ENCODE measurements at places on chromosomes 4 and X. TPM values are rescaled to one million over a fixed set of nuclear protein-coding genes. Genes with fewer than 3 reads are reported as not detected.

DNA sequence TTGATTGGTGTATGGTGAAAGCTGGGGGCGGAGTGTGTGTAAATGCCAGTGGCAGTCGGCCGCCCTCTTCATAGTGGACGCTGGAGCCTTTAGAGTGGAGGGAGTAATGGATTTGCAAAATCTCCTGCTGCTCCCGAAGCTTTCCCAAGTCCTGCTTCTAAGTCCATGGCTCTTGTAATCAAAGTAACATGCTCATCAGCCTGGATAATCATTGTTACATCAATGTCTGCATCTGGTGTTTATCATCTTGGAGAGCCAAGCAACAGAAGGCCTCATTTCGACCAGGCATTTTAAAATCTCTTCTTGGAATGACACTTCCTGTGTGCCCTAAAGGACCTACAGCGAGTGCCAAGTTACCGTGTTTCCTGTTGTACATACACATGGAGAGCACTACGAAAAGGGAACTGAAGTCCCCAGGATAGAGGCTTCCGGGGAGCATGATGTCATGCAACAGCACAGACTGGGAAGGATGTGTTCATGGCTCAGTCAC lies 32.2 kb downstream of the UNC5C start:
- no peak overlapping the region for H3K4me3 ChIP-seq
- no peak overlapping the region for H3K27ac ChIP-seq
- no peaks in the 10 kb centered on the region for H3K27me3 ChIP-seq

DNA sequence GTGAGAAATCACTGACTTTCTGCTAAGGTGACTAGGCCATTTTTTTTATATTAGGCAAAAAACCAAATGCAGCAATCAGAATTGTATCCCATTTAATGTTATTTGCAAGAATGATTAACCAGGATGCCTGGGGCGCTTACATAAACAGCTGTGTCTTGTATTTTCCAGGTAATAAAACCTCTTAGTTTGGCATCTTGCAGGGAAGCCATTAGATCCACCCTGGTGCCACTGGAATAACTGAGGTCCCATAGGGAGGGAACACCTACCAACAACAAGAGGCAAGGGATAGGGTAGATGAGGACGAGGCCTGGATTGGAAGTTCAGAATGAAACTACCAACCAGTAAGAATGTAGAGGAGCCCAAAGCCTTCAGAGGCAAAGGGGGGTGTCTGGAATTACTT lies 288.3 kb downstream of the ARHGAP24 start:
- no peak for DNase-seq
- no peaks in the 10 kb centered on the region for H3K4me1 ChIP-seq
- no peak overlapping the region for H3K27ac ChIP-seq
- H3K27me3 ChIP-seq, result no peaks in the 10 kb centered on the region

- no peak for DNase-seq
- no peaks in the 10 kb centered on the region for H3K4me1 ChIP-seq
- no peak overlapping the region for H3K27ac ChIP-seq
- H3K27me3 ChIP-seq, result no peaks in the 10 kb centered on the region
- H3K36me3 ChIP-seq, result no peaks in the 10 kb centered on the region
Measured at GRCh38 chr4:69877453-69877852, 17.5 kb upstream of the SULT1E1 start.

DNA sequence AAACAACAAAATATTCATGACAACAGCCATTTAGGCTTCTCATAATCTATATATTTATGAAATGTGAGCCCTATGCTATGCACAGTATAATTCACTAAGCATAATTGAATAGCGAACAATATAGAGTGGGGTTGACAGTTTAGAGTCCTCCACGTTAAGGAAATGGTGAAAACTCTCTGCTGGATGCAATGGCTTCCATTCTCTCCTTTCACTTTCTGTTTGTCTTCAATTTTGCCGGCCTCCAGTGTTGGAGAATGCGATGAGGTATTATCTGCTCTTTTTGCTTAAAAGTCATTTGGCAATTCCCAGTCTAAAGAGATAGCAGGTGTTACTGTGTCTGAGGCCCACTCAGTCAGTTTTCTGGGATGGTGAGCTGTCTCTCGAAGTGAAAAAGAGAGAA lies 52.1 kb downstream of the NPY5R start:
- no peak overlapping the region for H3K4me3 ChIP-seq
- H3K27ac ChIP-seq, result no peak overlapping the region
- no peak for DNase-seq
- H3K36me3 ChIP-seq, result no peaks in the 10 kb centered on the region

DNA sequence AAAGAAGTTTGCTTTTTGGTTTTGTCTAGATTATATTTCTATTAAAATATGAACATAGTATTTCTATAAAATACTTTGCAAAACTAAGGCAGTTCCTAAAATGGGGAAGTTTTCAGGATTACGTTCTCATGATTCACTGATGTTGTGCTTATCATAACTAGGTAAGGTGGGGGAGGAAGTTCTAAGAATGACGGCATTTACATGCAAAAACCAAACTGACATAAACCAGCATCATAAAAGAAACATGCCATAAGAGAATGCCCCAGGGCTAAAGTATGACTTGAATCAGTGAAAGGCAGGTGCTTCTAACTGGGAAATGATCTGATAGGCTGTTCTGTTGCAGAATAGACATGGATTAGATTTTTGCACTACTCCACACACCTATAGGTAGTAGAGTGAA lies 204.7 kb upstream of the JADE1 start:
- no peaks in the 10 kb centered on the region for H3K27me3 ChIP-seq
- no peak overlapping the region for H3K27ac ChIP-seq
- no peaks in the 10 kb centered on the region for H3K4me1 ChIP-seq

GRCh38 chr4:57924951-57925350 lies 814.8 kb upstream of the IGFBP7 start:
- H3K4me1 ChIP-seq, result no peaks in the 10 kb centered on the region
- H3K27me3 ChIP-seq, result no peaks in the 10 kb centered on the region
- no peak overlapping the region for H3K27ac ChIP-seq

GRCh38 chrX:24341795-24342194 lies 18.6 kb upstream of the SUPT20HL1 start:
- H3K27ac ChIP-seq, result no peak overlapping the region
- H3K36me3 ChIP-seq, result no peaks in the 10 kb centered on the region
- no peak for DNase-seq
- no peak overlapping the region for H3K4me3 ChIP-seq

The GPR82 gene
- 0.13 TPM for total RNA-seq

GRCh38 chrX:14896273-14896672 lies 23.1 kb downstream of the MOSPD2 start:
- H3K4me1 ChIP-seq, result no peaks in the 10 kb centered on the region
- no peaks in the 10 kb centered on the region for H3K27me3 ChIP-seq
- DNase-seq, result no peak
- no peaks in the 10 kb centered on the region for H3K36me3 ChIP-seq
- H3K27ac ChIP-seq, result no peak overlapping the region

DNA sequence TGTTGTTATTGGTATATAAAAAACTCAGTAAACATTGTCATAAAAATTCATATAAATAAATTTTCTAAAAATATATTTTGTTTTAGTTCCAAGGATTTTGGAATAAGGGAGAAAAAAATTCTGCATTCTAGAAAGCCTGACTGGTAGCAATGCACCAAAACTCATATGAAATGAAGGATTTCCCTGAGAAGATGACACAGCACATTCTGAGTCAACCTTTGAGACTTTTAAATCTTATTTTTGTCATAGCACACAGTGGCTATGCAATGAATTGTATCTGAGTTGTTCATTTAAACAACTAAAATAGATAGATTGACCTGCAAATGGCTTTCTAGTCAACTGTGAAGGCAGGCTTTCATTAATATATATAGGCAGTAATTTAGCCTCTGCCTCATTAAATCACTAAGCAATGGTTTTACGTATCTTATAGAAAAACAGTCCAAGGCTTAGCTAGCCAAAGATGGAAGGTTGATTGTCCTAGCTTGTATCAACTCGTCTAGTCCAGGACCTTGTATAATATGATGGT lies 239.1 kb upstream of the NEIL3 start:
- no peak for DNase-seq
- H3K4me3 ChIP-seq, result no peak overlapping the region
- no peaks in the 10 kb centered on the region for H3K36me3 ChIP-seq
- H3K27me3 ChIP-seq, result no peaks in the 10 kb centered on the region
- no peak overlapping the region for H3K27ac ChIP-seq

DNA sequence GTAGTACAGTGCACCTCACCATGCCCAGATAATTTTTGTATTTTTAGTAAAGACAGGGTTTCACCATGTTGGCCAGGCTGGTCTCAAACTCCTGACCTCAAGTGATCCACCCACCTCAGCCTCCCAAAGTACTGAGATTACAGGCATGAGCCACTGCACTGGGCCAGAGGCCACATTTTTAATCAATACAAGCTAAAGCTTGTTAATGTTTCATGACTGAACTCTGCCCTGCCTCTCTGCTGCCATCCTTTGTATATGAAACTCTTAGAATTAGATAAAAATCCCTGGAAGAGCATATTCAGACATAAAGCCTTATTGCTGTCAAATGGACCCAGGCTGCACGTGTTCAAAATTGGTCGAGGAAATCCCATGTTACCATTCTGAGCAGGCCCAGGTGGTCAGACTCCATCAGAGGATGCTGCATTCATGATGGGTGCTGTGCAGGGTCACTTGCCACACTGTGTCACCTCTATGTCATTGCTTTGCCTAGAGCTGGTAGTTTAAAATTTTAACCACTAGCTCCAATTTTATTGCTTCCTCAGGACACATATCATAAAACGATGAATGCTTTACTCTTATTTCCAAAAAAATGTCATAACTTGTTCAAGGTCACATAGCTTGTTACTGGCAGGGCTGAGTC lies 45.2 kb downstream of the LNX1 start:
- no peaks in the 10 kb centered on the region for H3K36me3 ChIP-seq
- H3K27ac ChIP-seq, result no peak overlapping the region
- no peaks in the 10 kb centered on the region for H3K27me3 ChIP-seq
- no peak overlapping the region for H3K4me3 ChIP-seq

The PNMA6F gene
- not detected for total RNA-seq

The ZCCHC18 gene
- 1.7 TPM for total RNA-seq

The NLGN3 gene
- 0.33 TPM for total RNA-seq

DNA sequence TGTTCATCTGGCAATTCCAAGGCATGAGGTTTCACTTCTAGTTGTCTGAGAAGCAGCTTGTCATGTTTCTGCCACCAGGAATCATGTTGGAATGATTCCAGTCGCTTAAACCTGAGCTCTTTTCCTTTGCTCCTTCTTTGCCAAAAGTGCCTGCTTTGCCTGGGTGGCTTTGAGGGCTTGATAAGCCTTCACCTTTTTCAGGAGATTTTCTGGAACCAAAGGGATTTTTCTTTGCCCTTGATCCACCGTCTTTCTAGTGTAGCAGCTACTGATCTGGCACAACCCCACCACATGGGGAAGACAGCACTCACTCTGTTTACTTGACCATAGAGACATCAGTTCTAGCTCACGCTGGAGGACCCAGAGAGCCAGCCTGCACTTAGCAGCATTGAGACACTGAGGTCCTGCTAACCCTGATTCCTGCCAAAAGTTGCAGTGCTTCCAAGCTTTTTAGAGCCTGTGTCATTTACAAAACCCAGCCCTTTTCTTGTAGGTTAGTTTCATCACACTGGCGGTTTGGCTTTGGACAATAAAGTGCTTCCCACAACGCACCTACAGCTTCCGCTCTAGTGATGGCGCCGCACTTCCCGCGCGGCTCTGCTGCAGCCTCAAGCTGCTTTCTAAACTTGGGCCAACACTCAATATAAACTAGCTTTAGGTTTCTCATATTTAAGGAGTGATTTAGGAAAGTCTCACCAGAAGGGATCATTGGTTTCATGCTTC lies 7.3 kb upstream of the CCNI start:
- no peaks in the 10 kb centered on the region for H3K27me3 ChIP-seq
- H3K4me3 ChIP-seq, result no peak overlapping the region
- no peaks in the 10 kb centered on the region for H3K4me1 ChIP-seq
- no peak overlapping the region for H3K27ac ChIP-seq

GRCh38 chrX:10555846-10556245 lies 64.5 kb downstream of the MID1 start:
- DNase-seq, result no peak
- H3K36me3 ChIP-seq, result no peaks in the 10 kb centered on the region
- H3K27me3 ChIP-seq, result no peaks in the 10 kb centered on the region
- no peak overlapping the region for H3K27ac ChIP-seq

DNA sequence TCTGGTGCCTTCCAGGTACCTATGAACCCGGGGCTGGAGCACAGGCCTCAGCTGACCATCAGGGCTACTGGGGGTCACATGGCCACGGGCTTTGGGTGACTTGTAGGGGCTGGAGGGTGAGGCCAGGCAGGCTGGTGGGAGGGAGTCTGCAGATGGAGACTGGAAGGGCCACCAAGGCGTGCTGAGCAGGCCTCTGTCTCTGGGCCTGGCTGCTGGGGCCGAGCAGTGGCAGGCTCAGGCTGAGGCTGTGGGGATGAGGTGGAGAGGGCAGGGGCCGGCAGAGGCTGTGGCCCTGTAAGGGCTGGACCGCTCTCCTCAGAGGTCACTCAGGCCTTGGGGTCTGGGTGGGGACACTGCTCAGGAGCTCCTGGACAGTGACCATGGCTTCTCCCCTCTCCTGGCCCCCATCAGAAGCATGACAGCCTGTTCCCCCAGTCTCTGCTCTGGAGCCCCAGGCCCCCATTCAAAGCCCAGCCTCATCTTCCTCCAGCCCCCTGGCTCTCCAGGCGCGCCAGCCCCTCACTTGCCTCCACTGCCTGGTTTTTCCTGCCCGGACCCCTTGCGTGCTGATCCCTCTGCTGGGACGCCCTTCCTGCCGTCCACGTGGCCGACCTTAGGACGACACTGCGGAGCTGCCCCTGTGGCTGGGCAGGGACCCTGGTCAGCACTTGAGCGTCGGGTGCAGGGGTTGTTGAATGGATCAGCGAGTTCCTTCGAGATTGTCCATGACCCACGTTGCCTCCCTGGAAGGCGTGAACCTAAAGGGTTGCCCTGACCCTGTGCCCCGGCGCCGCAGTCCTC lies 11.1 kb upstream of the NAT8L start:
- no peak for DNase-seq
- H3K36me3 ChIP-seq, result no peaks in the 10 kb centered on the region
- no peak overlapping the region for H3K4me3 ChIP-seq

DNA sequence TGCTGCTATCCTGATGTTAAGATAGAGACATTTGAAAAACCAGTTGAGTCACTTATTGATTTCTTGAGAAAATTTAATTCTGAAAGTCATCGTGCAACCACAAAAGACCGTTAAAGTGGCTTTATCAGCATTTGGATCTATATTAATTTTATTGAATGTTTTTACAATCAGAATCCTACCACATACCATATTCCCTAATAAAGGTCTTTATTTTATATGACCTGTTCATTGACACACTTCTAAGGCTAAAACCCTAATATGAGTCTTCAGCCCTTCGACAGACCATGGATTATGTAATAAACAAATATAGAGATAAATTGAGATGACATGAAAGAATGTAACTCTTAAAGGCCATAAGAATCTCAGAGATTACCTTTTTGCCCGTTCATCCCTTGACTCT lies 68.1 kb downstream of the BANK1 start:
- no peaks in the 10 kb centered on the region for H3K36me3 ChIP-seq
- no peaks in the 10 kb centered on the region for H3K4me1 ChIP-seq
- DNase-seq, result no peak
- no peaks in the 10 kb centered on the region for H3K27me3 ChIP-seq

The TMSB15B gene
- 10.3 TPM for total RNA-seq

GRCh38 chrX:26922278-26922677 lies 540.9 kb downstream of the PPP4R3C start:
- DNase-seq, result no peak
- H3K4me3 ChIP-seq, result no peak overlapping the region
- no peak overlapping the region for H3K27ac ChIP-seq
- no peaks in the 10 kb centered on the region for H3K4me1 ChIP-seq
- H3K36me3 ChIP-seq, result no peaks in the 10 kb centered on the region

The MAOB gene
- not detected for total RNA-seq

The ANXA10 gene
- total RNA-seq, result not detected

The ANKRD50 gene
- 0.08 TPM for total RNA-seq
